Inflammatory macrophage (primary cell): ENCODE measurements at places on chromosomes 6 and 20.
A peak's percentile ranks its signal among the peaks of the same experiment; 100 is the strongest.

GRCh38 chr6:11426571-11426970, 111.0 kb upstream of the TMEM170B start:
- no peak for DNase-seq

GRCh38 chr20:9989066-9989724, 45.6 kb upstream of the ANKEF1 start:
- peak; percentile 74 for DNase-seq

GRCh38 chr6:81942067-81942370, 189.5 kb upstream of the TENT5A start:
- DNase-seq, result no peak

GRCh38 chr20:57807401-57808263, 97.8 kb upstream of the PMEPA1 start:
- DNase-seq, result no peak

DNA sequence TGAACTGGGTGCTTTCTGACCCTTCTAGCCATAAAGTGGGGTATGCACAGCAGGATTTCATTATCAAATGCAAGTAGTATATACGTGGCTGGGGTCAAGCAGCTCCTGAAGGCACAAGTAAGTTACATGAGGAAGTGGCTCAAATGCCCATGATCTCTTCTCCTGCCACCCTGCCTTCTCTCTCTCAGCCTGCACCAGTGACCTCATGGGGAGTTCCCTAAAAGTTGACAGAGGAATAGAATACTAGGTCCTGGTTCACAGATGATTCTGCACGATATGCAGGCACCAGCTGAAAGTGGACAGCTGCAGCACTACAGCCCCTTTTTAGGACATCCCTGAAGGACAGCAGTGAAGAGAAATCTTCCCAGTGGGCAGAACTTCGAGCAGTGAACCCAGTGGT, 282.0 kb downstream of the BCKDHB start:
- DNase-seq, result no peak

- no peak for DNase-seq
These were observed 278.4 kb upstream of the PTCHD4 start for GRCh38 chr6:48389146-48390043.

DNA sequence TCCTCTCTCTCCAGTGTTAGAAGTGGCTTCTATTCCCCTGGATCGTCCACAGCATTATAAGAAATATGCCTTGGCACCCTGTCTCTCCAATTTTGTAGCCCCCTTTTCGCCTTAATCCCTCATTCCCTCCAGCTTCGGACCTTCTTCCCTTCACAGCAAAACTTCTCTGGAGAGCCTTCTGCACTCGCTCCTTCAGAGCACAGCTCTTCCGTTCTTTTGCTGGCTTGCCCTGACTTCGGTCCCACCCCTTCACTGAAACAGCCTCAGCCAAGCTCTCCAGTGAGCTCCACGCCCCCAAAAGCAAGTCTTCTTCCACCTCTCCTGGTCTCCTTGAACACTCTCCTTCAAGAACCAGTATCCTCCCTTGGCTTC, 134.7 kb upstream of the RNF24 start:
- no peak for DNase-seq

- DNase-seq, result peak; percentile 74
These were observed 262.4 kb downstream of the SOX4 start for GRCh38 chr6:21855811-21856455.

DNA sequence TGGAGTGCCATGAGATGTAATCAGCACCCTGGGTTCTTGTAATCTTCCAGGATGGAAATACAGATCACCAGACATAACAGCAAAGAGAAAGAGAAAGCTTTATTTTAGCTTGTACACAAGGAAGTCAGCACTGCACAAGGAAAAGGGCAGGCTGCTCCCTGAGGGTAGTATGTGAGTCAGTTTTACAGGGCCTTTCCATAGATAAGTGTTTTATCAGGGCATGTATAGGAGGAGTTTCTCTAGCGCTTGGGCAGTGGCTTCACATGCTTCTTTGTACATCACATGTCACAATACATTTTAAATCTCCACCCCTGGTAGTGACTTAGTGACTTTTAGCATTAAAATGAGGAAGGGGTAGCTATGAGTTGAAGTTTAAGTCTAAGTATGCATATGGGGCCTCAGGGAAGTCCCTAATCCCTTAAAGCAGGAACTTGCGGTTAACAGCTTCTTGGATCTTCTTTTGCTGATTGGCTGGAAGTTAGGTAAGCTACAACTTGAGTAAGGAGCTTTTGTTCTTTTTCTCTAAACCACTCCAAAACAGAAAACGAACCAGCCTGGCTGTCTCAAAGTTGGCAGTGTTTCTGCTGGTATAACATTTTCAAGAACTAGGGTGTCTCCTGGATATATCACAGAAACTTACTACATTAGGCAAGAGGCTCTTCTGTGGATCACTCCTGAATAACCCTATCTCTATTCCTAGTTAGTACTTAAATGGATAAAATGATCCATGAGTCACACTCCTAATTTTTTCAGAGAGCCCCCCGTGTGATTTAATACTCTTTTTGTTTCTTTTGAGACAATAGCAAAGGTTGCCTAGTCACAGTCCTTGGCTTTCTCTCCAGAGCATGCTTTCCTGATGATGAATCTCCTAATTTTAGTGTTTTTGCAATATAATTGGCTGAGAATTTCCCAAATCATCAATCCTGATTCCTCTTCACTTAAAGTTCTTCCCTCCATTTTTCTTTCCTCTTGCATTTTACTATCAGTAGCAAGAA, 60.2 kb downstream of the MRAP2 start:
- DNase-seq, result peak; percentile 69

GRCh38 chr6:124190256-124190655, 386.6 kb downstream of the NKAIN2 start:
- no peak for DNase-seq

DNA sequence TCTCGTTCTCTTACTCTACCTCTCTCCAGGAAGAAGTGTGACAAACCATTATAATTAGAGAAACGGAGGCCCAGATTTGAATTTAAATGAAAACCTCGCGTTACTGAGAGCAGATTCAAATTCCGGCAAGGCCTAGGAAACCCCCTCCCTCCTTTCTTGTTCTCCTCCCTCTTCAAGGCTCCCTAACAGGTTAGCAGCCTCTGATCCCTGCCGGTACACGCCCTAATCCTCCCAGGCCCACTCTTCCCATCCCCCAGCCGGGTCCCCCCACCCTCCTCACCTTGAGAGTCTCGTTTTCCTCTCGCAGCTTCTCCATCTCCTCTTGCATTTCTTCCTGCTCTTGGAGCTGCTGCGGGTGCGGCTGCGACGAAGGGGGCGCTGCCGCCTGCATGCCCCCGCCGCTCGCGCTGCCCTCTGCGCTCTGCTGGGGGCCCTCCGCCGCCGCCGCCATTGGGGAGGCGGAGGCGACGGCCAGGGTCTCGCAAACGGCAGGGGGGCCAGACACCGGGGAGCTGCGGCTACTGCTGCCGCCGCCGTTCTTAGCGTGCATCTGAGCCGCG, 3.8 kb downstream of the MTCL3 start:
- no peak for DNase-seq

DNA sequence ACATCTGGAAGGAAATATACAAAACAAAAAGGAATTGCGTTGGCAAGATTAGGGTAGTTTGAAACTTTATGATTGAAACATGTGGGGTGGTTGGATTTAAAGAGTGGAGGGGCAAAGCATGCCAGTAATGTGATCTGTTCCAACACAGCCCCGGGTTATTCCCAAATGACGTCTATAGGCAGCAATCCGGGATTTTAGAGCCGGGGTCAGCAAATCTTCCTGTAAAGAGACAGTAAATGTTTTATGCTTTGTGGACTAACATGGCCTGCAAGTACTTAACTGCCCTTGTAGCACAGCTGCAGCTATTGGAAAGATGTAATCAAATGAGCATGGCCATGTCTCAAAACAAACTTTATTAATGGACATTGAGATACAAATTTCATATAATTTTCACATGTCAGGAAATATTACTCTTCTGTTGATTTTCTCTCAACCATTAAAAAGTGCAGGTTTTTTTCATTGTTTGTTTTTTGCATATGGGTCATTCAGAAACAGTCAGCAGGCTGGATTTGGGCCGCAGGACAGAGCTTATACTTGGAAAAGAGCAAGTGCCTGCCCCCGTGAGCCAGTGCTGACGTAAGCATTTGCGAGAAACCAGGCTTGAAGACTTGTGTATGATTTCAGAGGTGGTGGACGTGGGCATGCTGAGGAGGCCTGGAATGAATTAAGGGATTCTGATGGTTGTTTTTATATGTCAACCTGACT, 136.5 kb downstream of the DOK5 start:
- no peak for DNase-seq

DNA sequence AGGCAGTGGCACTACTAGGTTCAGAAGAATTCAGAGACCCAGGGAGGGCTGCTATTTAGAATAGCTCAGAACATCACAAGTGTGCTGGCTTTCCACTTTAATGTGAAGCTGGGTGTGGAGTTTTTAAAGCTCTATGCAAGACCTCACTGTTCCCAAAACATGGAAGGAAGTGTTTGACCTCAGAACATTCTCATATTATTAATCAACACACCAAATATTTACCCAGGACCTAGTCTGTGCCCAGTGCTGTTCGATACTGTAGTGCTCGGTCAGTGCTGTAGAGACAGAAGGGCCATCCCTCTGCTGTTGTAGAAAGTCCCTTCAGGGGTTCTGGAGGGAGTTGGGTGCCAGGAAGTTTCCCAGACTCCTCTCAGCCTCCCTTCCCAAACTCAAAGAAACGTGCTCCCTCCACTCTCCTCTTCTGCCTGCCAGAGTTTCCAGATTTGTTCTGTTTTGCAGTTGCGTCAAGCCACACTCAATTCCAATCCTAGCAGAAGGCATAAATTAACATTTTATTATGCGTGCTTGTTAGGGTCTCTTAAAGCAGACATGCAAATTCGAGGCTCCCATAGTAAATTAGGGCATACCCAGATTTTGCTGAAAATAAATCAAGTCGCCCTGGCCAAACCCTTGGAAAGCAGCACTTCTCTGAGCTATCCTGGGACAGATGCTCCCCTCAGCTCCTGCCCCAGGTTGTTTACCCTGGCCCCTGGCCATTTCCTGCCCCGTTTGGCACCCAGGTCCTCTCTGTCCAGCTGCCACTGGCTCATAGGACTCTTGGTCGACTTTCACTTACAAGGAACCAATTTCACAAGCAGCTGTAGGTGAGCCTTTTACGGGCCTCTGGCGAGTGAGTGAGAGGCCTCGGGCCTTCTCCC, 248.6 kb downstream of the HIVEP2 start:
- DNase-seq, result no peak

GRCh38 chr6:91013511-91013910, 426.6 kb upstream of the MAP3K7 start:
- DNase-seq, result no peak

DNA sequence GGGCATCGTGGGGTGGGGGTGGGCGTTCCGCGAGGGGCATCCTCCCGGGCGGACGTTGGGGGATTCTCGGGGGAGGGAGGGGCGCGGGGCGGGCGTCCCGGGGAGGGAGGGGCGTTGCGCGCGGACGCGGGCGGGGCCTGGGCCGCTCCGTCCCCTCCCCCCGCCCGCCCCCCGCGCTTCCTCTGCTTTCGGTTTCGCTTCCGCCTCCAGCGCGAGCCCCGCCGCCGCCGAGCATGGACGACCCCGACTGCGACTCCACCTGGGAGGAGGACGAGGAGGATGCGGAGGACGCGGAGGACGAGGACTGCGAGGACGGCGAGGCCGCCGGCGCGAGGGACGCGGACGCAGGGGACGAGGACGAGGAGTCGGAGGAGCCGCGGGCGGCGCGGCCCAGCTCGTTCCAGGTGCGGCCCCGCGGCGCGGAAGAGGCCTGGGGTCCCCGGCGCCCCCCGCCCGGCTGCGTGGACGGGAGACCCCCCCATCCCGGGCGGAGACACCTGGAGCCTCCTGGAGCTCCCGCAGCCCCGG, at the start of gene OGFR:
TSS of gene OGFR (plus strand) at position 209 of the 528 bp plus-strand sequence. CDS start at position 234, 25 bp downstream.
- DNase-seq, result peak; percentile 57

- DNase-seq, result no peak
These were observed 74.6 kb downstream of the MLIP start for GRCh38 chr6:54185885-54186284.
